Type B pancreatic cell (in vitro differentiated cells): ENCODE measurements at places on chromosomes 11 and 22.

GRCh38 chr11:66070604-66071380 is 720 bp downstream of the PACS1 start:
- no peak for DNase-seq

GRCh38 chr11:6568191-6568918 is 35.1 kb downstream of the RRP8 start:
- DNase-seq: no peak

DNA sequence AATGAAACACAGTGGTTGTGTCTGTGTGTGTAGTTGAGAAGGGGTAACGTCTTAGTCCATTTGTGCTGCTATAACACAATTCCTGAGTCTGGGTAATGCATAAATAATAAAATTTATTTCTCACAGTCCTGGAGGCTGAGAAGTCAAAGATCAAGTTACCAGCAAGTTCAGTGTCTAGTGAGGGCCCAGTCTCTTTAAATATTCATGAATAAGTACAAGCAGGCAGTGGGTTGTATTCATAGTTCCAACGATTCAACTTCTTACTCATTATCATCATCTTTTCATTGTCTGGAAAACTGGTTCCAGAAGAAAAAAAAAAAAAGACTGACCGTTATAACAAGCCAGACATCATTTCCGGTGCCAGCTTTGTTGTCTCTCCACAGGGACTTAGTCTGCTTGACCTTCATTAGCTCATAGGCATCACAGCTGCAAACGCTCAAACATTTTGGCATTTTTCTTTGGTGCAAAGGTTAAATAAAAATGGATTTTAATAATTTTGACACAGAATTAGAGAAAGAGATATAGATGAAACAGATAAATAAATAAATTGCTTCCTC is 1297.5 kb downstream of the LRRC4C start:
- DNase-seq: no peak

DNA sequence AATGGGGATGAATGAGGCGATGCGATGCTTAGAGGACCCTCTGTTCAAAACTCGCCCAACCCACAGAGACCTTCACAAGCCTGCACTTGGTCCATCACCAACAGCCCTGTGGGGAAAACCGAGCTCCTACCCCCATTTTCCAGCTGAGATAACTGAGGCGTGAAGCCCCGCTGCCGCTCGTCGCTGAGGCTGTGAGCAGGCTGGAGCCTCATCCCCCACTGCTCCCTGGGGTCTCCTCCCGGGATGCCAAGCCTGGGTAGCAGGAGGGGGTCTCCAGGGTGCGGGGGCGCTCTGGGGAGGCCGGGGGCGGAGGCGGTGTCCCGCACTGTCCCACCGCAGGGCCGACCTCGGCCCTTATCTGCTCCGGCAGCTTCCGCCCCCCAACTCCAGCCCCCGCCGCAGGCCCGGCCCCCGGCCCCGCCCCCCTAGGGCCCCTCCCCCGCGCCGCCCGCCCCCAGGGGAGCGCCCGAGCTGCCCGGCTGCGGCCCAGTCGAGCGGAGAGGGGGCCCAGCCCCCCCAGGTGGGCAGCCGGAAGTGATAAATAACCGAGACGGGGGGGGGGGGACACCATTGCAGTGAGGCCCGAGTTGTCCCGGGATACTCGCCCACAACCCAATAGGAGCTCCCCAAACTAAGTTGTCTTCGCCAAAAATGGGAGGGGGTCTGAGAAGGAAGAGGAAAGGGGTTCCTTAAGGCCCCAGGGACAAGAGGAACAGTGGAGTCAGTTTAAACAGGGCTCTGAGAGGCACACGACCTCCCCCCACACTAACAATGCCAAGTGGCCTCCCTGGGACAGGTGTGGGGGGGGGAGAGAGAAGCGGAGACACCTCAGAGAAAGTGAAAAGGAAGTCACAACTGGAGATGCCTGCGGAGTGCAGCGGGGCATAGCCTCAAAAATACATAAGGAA is 8.3 kb upstream of the SLC39A13 start:
- DNase-seq: no peak

- no peak for DNase-seq
Observed at GRCh38 chr11:17927681-17928343, 85.0 kb downstream of the SERGEF start.

DNA sequence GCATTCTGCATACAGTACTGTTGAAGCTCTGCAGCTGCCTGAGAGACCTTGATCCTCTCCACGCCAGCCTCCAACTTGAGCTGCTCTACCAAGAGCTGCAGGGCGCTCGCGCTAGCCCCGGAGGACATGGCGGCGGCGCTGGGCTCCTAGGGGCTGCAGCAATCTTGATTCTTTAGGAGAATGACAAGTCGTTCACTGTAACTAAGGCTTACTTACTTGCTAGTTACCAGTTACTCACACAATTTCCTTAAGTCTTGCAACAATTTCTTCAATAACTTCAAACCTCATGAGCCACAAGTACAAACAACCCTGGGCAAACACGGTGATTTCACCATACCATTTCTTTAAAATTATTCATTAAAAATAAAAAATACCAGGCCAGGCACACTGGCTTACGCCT is 21.9 kb downstream of the SBF2 start:
- no peak for DNase-seq

GRCh38 chr11:7533199-7534041 is 19.6 kb downstream of the PPFIBP2 start:
- no peak for DNase-seq

- no peak for DNase-seq
Observed at GRCh38 chr11:67484847-67485311, 2.1 kb downstream of the AIP start.

DNA sequence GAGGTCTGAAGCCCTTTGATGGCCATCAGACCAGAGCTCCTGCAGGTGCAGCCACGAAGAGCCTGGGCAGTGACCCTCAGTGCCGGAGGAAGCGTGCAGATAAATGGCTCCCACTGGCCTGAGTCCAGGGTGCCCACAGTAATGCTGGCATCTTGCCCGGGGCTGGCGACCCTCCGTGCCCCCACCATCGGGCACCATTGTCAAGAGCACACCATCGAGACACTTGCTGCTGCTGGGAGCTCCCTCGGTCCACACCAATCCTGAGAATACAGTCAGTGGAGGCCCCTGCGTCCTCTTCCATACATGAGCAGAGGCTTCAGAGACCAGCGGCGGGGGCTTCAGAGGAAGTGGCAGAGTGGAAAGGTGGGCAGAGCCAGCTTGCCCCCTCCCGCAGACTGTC is 1448.3 kb downstream of the BRD1 start:
- peak; percentile 43 for DNase-seq

GRCh38 chr11:134691985-134692384 is 279.9 kb upstream of the B3GAT1 start:
- DNase-seq: no peak

- no peak for DNase-seq
Observed at GRCh38 chr11:2666401-2666741, 33.4 kb downstream of the KCNQ1OT1 start.

DNA sequence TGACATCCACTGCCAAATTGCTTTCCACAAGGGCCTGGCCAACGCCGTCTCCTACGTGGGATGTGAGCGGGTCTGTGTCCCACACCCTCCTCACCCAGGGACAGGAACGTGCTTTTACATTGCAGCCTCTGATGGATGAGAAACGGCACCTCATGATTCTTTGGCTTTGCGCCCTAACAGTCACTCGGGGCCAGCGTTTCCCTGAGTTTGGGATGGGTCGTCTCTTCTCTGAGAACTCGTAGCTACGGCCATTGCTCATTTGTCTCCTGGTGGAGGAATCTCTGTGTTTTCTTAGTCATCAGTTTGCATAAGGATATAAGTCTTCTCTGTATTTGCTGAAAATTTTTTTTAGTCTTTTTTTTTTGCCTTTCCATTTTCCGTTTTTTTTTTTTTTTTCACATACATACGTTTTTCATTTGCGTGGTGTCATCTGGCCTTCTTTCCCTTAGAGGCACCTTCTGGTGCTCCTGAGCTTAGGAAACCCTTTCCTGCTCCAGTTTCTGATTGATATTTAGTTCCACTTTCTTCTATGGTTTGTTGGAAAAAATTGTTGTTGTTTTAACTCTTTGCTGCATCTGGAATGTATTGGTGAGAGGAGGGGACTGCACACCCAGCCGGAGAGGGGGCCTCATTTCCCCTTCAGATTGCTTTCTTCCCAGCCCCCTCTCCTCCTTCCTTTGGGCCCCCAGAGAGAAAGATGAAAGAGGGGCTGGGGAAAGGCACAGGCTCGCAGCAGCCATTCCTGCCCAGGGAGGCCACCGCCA is 12.0 kb downstream of the TNNT3 start:
- peak; percentile 67 for DNase-seq

- DNase-seq: peak; percentile 76
Observed at GRCh38 chr11:126061707-126062678, 673 bp downstream of the CDON start.

GRCh38 chr22:23846081-23846469 is 7.3 kb upstream of the DERL3 start:
- DNase-seq: no peak

- peak; percentile 94 for DNase-seq
Observed at GRCh38 chr11:65540290-65541092, 15.6 kb downstream of the SCYL1 start.
